Heart left ventricle (tissue), 16 donors: ENCODE measurements at places on chromosomes 1 and 21. TPM values are rescaled to one million over a fixed set of nuclear protein-coding genes. Genes with fewer than 3 reads are reported as not detected.

The C1orf141 gene
- not detected for polyA plus RNA-seq

The PTGFR gene
- 0.15 TPM for polyA plus RNA-seq

The GPX7 gene
- 20.5 TPM for polyA plus RNA-seq

The KCNT2 gene
- polyA plus RNA-seq, result 0.19 TPM

The CYP4Z1 gene
- polyA plus RNA-seq, result 0.61 TPM

The LCE2B gene
- polyA plus RNA-seq, result not detected

The LRRC38 gene
- 0.30 TPM for polyA plus RNA-seq

The DPT gene
- polyA plus RNA-seq, result 67.6 TPM

The THEM4 gene
- 25.5 TPM for polyA plus RNA-seq

The ZNF593OS gene
- not detected for polyA plus RNA-seq

The S100A1 gene
- polyA plus RNA-seq, result 3,565 TPM

The PFKFB2 gene
- 16.0 TPM for polyA plus RNA-seq

The CCDC27 gene
- not detected for polyA plus RNA-seq

The RAP1GAP gene
- 4.1 TPM for polyA plus RNA-seq

The OR2T2 gene
- polyA plus RNA-seq, result not detected

The UQCRH gene
- 2,138 TPM for polyA plus RNA-seq

The CA14 gene
- 3.1 TPM for polyA plus RNA-seq

The SERPINC1 gene
- polyA plus RNA-seq, result 0.15 TPM

The LRRC8D gene
- 2.1 TPM for polyA plus RNA-seq

The PATJ gene
- 6.6 TPM for polyA plus RNA-seq

The HCRTR1 gene
- polyA plus RNA-seq, result 0.24 TPM

The TAS1R2 gene
- not detected for polyA plus RNA-seq

The APOBEC4 gene
- 0.30 TPM for polyA plus RNA-seq

The PGLYRP3 gene
- not detected for polyA plus RNA-seq

The OR6F1 gene
- polyA plus RNA-seq, result not detected

The LAMC2 gene
- 10.8 TPM for polyA plus RNA-seq

The IL19 gene
- not detected for polyA plus RNA-seq
